ENCODE measurements at places on chromosomes 5 and 9.

- ATAC-seq = no peak
These were observed 151.1 kb downstream of the TRPM6 start for GRCh38 chr9:74736646-74737045.

- ATAC-seq = no peak
These were observed 202.7 kb downstream of the FAM114A2 start for GRCh38 chr5:153835891-153836515.

GRCh38 chr9:6884101-6884500 is 126.3 kb downstream of the KDM4C start:
- ATAC-seq = no peak

- ATAC-seq = no peak
These were observed 12.2 kb upstream of the SLC2A6 start for GRCh38 chr9:133490865-133491655.

DNA sequence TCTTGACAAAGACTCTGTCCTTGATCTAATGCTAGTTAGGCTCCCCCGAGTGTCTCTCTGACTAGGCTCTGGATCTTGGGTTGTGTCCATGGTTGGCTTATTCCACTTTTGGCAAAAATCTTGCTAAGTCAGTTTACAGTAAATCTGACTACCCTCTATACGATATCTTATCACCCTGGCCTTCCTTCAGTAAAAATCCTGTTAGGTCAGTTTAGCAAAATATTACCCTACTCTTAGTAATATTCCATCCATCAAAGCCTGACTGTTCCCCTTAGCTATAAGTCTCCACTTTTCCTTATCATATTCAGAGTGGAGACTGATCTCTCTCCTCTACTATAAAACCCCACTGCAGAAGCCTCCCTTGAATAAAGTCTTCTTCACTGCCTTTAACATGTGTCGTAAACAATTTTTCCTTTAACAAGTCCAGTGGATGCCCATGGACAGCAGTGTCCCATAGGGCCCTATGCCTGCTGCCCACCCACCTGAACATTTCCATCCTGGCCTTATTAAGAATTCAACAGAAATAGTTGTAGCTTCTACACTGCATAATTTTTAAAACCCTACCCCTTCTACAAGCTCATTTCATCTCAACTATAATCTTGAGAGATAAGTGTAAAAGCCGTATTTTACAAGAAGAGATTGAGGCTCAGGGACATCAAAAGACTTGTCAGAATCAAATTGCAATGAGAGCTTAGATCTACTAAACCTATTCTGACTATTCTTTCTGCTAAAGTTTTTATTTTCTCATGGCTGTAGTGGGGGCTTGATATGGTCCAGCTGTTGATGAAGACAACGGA is 22.3 kb downstream of the MINAR2 start:
- no peak for ATAC-seq

DNA sequence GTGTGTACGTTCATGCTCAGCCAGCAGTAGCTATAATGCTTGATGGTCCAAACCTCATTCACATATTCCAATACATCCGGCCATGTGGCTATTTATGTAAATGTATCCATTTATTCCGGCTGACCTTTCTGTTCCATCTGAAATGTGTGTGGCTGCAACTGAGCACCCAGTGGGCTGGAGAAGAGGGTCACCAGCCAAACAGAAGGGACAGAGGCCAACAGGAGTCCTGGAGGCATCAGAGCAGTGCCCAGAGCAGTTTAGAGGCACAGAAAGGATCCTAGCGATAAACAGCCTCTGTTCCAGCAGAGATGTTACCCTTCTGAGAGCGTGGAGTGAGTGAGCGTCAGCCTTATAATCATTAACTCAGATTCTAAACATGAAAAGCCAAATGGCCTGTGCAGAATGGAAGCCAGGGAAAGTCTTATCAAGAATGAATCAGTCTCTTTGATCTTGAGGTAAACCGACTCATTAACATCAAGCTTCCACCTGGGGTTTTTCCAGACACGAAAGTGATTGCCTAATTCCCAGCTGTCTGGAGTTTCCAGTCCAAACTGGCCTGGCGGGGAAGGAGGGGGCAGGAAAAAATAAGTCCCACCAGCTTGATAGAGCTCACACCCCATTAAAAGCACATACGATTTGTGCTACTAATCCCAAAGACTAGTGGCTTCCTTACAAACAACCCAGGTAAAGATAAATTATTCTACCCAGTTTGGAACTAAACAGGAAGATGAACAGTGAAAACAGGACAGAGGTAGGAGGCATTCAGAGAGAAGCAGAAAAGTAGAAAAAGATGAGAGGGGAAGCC is 55.7 kb downstream of the SUSD1 start:
- ATAC-seq = peak; percentile 30

GRCh38 chr5:77627869-77628674 is 10.4 kb downstream of the OTP start:
- no peak for ATAC-seq

DNA sequence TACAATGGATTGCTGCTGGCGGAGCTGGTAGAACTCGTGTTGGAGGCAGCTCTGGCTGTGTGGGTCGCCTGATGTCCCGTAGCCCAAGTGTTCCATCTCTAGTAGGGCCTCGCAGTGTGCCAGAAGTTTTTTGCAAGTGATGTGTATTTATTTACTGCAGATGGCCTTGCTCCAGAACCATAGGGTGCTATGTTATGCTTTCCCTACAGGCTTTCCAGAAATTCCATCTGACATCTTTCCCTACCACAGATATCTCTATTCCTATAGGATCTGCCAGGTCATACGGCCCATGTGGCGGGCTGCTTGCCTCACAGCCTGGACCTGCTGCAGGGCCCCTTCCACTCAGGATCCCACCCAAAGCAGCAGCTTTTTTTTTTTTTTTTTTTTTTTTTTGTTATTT is 16.9 kb downstream of the ADAMTSL2 start:
- ATAC-seq = no peak

DNA sequence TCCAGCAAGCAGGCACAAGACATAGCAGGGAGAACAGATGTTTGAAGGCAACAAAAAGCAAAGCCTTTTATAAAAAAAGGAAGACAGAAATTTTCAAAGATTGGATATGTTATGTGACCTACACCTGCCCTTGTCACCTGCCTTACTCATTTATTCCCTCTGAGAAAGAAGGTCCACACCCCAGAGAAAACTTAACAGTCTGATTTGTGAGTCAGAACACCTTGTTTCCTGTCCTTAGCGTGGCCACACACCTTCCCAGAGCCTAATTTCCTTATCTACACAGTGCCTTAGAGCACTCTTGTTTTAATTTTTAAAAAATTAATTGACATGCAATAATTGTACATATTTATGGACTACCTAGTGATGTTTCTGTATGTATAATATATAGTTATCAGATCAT is 419.0 kb upstream of the DAB2 start:
- peak; percentile 29 for ATAC-seq

DNA sequence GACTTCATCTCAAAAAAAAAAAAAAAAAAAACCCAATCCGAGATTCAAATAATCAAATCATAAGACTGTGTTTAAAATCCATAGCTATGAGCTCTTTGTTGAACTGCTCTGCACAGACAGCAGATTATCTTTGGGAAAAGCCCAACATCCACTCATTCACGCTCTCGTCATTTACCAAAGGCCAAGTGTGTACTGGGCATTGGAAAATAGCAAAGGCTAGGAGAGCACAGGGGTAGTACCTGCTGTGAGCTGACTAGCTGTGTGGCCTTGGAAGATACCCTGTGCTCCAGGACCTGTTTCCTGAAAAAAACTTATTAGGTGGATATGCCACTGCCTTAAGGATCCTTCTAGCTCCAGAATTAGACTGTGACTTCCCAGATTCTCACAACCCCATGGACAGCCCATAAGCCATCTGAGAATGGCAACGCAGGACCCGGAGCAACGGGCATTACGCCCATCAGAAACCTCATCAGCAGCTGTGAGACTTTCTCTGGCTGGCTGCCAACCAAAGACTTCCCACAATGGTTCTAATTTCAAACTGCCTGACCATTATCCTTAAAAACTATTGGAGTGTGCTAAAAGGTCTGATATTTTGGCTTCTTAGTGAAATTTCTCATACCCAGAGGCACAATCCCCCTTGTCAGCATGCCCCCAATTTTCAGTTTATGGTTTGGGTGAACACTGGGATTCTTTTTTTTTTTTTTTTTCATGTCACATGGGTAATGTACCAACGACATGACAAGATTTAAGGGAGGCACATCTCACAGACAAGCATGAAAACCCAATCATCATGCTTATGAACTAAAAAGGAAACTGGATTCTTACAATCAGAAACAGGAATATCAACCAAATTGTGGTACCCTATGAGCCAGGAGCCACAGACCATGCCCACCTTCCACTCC is 16.8 kb downstream of the SERINC5 start:
- ATAC-seq = peak; percentile 26

- ATAC-seq = no peak
These were observed 92.5 kb downstream of the CEMIP2 start for GRCh38 chr9:71675857-71676165.

DNA sequence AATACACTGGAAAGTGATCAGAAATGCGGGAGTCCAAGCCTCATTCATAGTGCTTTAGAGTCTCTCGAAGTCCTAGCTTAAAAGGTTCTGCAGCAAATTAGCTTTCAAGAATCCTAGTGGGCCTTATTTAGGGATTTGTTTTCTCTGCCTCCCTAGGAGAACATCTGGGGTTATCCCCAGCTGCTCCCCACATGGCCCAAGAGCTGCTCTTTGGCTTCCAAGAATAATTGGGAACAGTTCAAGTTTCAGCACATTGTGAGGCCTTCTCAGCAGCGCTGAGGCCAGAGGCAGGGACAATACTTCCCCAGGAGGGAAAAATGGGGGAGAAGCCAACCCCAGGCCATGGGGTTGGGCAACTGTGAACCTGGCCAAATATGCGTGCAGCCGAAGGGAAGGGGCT is 108.7 kb downstream of the LIFR start:
- ATAC-seq = no peak

- peak; percentile 94 for ATAC-seq
These were observed 34.0 kb downstream of the ZNF474 start for GRCh38 chr5:122163121-122164069.

- ATAC-seq = no peak
These were observed 111.3 kb upstream of the ABCA1 start for GRCh38 chr9:105039175-105039799.

GRCh38 chr5:157172403-157172802 is 6.3 kb upstream of the GARIN3 start:
- ATAC-seq = peak; percentile 42

DNA sequence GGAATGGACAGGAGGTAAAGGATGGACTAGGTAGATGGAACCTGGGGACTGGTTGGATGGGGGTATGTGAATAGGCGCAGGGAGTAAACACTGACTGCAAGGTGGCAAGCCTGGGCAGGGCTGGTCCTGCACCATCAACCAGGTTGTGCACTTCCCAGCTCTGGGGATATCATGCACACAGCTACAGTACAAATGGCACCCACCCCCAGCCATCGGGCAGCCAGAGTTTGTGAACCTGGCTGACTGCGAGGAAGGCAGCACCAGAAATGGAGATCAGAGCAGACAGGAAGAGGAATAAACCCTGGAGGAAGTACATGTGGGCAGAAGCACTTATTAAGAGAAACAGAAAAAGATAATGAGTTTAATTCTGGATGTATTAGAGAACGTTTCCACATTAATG is 229.1 kb downstream of the ESM1 start:
- ATAC-seq = no peak

DNA sequence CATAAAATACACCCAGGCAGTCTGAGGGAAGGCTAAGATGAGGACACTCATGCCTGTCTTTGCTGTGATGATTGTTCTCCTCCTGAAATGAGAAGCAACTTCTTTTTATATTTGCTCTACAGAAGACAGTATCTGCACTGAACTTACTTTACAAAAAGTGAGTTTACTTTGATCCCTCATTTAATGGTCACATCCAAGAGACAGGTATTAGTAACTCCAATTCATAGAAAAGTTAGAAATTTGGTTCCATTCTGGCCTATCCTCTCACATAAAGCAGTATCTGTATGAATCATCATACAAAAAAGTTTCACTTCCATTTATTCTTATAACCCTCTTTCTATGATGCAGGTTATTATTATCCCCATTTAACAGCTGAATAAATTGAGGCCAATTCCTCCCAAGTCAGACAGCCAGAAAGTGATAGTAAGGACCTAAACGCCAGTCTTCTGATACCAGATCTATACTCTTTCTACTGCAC is 15.2 kb downstream of the TSTD2 start:
- no peak for ATAC-seq

- no peak for ATAC-seq
These were observed 35.6 kb downstream of the ROR2 start for GRCh38 chr9:91914404-91914803.

DNA sequence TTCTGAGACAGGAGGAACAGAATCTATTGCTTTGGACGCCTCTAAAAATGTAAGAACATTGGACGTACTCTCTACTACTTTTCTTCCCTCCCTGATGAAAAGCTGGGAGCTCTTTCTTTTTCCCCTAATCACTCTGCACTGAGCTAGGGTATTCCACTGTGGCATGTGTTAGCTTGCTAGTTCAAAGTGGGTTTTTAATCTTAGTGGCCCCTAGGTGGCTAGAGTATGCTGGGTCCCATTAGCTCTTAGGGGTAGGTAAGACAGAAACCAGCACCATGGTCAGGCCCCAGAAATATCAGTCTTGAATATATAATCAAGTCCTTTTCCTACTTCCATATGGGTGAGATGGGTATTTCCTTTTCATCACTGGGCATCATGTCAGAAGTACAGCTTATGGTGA is 945.2 kb upstream of the PTPRD start:
- no peak for ATAC-seq

GRCh38 chr5:105968981-105969380 is 1701.8 kb downstream of the EFNA5 start:
- no peak for ATAC-seq

DNA sequence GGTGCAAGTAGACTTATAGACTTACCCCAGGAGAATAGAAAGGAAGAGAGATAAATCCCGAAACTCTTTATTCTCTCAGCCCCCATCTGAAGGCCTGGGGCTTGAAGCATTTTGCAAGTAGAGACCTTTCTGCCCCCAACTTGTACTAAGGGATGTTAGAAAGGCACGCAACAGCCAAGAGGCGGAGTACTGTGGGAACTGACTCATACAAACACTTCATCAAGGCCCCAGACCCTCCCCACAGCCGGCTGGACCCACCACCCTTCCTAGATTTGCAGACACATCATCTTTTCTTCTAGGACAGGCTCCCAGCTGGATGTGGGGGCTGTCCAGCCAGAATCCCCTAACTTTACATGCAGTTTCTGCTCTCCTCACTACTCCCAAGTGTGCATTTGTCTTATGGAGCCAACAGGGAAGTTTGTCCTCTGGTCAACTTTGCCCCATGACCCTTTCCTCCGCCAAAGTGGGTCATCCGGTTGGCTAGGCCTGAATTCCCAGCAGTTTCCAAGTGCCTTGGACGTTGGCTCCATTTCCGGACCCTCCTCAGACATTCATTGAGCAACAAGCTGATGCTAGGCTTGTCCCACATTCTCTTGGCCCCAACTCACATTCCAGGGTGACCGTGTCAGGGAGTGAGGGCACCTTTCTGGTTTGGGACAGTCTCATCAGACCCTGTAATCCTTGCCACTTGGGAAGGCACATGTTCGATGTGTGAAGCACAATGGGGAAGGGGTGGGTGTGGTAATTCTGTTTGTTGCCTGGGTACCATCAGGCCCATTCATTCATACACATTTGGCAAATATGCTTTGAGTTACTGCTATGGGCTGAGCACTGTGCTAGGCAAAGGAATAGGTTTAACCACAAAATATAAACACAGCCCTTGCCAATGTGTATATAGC is 64.6 kb downstream of the ABLIM3 start:
- no peak for ATAC-seq

- no peak for ATAC-seq
These were observed 569.2 kb downstream of the PRR16 start for GRCh38 chr5:121033334-121033733.
